ENCODE measurements at places on chromosomes 1 and 21. TPM values are rescaled to one million over a fixed set of nuclear protein-coding genes. Genes with fewer than 3 reads are reported as not detected.

LCE1E gene
- not detected for polyA plus RNA-seq

TRIM63 gene
- polyA plus RNA-seq, result not detected

CLIC4 gene
- 97.4 TPM for polyA plus RNA-seq

MMP23B gene
- 2.6 TPM for polyA plus RNA-seq

LCE7A gene
- not detected for polyA plus RNA-seq

MTARC1 gene
- 31.6 TPM for polyA plus RNA-seq

EFNA1 gene
- polyA plus RNA-seq, result 23.3 TPM

CELA3A gene
- polyA plus RNA-seq, result not detected

TMIGD3 gene
- 6.0 TPM for polyA plus RNA-seq

NMNAT2 gene
- 65.9 TPM for polyA plus RNA-seq

TNN gene
- 1.6 TPM for polyA plus RNA-seq

ZDHHC18 gene
- 35.3 TPM for polyA plus RNA-seq

GPR3 gene
- 3.6 TPM for polyA plus RNA-seq

LORICRIN gene
- 0.77 TPM for polyA plus RNA-seq

BPNT1 gene
- 36.3 TPM for polyA plus RNA-seq

AK5 gene
- polyA plus RNA-seq, result 62.7 TPM

TAL1 gene
- polyA plus RNA-seq, result 8.7 TPM

WNT9A gene
- polyA plus RNA-seq, result 5.0 TPM

F13B gene
- not detected for polyA plus RNA-seq

PLA2G2A gene
- 0.20 TPM for polyA plus RNA-seq

KAZN gene
- 53.8 TPM for polyA plus RNA-seq

IPP gene
- 23.2 TPM for polyA plus RNA-seq

MAN1C1 gene
- 59.7 TPM for polyA plus RNA-seq

SELP gene
- polyA plus RNA-seq, result 1.0 TPM

MYBPH gene
- polyA plus RNA-seq, result 0.24 TPM

VSIG8 gene
- polyA plus RNA-seq, result 0.09 TPM

SSR2 gene
- polyA plus RNA-seq, result 225 TPM

RPE65 gene
- 3.7 TPM for polyA plus RNA-seq

TXNDC12 gene
- 57.7 TPM for polyA plus RNA-seq

SRM gene
- polyA plus RNA-seq, result 113 TPM

OLFML2B gene
- polyA plus RNA-seq, result 33.1 TPM

E2F2 gene
- 3.5 TPM for polyA plus RNA-seq

AUNIP gene
- polyA plus RNA-seq, result 3.9 TPM

S100A8 gene
- polyA plus RNA-seq, result 3.8 TPM

TRIM62 gene
- polyA plus RNA-seq, result 17.8 TPM

LCE2C gene
- polyA plus RNA-seq, result not detected

HSPA6 gene
- polyA plus RNA-seq, result 0.93 TPM

DYNLT5 gene
- polyA plus RNA-seq, result 29.7 TPM

TTC39A gene
- polyA plus RNA-seq, result 15.1 TPM

PUM1 gene
- polyA plus RNA-seq, result 86.0 TPM

DIO1 gene
- not detected for polyA plus RNA-seq

EPHB2 gene
- 43.1 TPM for polyA plus RNA-seq

CYYR1 gene
- polyA plus RNA-seq, result 11.4 TPM

FASLG gene
- not detected for polyA plus RNA-seq

CSMD2 gene
- polyA plus RNA-seq, result 26.4 TPM

CD52 gene
- 0.57 TPM for polyA plus RNA-seq

AMPD1 gene
- 0.27 TPM for polyA plus RNA-seq

AP4B1 gene
- polyA plus RNA-seq, result 36.7 TPM

LCE2B gene
- not detected for polyA plus RNA-seq

AJAP1 gene
- polyA plus RNA-seq, result 27.3 TPM

TFF3 gene
- 2.1 TPM for polyA plus RNA-seq

All from spinal cord (tissue), 10 donors.